ENCODE measurements at places on chromosomes 4 and X.

DNA sequence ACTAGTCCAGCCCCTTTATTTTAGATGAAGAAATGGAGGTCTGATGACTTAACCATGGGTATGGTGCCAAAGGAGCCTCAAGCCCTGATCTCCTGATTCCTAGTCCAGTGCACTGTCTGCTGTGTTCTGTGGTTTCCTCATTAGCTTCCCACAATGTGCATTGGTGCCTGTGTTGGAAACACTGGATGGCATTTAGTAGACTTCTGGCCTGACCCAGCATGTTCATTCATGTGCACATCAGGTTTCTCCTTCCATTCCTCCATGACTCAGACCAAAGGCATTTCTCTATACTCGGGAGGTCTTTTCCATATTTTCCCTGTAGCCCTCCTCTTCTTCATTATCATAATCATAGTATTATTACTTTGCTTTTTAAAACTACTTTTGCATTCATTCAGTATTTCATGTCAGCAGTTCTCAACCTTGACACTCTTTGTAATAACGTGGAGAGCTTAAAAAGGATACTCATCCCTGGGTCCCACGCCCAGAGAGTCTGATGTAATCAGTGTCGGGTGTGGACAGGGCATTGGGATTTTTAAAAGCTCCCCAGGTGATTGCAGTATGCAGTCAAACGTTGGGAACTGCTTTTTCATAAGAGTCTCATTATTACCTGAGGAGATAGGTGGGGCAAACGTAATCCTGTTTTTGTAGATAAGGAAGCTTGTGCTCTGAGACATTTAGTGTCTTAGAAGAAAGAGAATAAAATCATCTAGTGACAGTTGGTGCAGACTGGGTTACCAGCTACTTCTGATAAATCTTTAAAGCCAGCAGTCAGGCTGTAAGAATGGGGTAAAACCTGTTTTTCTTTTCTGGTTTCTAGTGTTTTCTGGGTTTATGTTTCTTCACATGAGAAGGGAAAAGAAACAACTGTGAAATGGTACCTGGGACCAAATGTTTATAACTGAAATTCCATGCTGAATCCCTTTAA, 40.9 kb upstream of the XK start:
- no peak for DNase-seq

DNA sequence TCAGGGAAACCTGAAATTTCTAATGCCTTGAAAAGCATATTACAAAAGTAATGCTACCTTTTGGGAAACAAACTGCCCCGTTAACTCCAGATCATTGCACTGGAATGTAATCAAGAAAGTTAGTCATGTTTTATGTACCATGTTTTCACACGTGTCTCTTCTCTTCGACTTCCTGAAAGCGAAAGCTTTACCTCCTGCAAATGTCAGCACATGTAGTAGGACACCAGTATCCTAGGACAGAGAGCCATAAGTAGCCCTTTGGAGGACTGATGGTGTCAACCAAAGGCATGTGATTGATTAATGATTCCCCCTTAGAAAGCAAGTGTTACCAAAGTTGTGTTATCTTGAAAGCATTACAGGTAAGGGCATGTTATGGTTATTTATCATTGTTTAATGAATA, 8.8 kb upstream of the MND1 start:
- no peak for DNase-seq

DNA sequence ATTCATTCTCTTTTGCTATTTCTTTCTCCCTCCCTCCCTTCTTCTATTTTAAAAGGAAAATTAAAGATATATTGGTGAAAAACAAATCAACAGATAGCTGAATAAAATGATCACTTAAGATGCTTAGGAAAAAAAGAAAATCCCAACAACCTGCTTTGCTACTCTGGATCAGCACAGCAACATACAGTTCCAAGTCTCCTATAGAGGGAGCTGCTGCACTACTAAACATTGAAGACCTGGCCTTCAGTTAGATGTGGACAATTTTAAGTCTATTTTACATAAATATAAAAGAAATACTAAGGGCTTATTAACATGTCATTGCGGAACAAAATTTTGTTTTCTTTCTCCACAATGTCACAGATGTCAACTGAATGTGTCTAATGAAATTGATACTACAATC, 226.4 kb downstream of the MAGEB5 start:
- no peak for DNase-seq

DNA sequence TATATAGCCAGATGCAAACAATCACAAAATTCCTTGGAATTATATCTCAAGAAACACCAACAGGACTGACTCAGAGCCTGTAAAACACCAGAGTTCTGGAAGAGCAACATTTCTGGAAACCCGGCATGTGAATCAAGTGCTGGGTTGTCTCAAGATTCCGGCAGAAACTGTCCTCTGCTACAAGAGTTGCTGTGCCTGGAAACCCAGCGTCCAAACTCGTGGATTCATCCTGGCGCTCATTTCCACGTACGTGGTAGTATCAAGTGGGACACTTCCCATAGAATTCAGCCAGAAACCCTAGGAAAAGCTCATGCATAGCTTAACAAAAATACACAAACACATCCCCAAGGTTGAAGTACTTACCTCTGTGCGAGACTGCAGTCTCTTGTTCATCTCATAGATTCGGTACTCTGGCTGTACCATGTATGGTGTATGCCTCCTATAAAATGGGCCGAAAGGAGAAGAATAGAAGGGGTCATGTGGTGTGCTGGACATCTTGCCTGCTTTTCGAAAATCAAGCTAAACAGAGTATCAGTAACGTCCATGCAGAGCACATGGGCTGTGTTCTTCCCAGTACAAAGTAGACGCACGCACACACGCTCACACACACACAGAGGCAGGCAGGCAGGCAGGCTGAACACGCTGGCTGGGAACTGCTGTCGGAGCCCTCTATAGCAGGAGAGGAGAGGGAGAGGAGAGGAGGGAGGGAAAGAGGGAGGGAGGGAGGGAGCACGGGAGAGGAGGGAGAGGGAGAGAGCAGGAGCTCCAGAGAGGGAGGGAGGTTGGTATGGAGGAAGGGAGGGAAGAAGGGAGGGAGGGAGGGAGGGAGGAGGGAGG, at the start of gene LDB2:
Gene LDB2, minus strand, starts transcription at position 655 of the 837 bp plus-strand sequence.
- DNase-seq: peak; percentile 59

DNA sequence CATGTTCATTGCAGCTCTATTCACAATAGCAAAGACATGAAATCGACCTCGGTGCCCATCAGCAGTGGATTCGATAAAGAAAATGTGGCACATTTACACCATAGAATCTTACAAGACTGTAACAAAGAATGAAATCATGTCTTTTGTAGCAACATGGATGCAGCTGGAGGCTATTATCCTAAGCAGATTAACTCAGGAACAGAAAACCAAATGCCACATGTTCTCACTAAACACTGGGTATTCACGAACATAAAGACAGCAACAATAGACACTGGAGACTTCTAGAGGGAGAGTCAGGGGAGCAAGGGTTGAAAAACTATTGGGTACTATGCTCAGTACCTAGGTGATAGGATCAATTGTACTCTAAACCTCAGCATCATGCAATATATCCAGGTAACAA, 180.5 kb downstream of the PPP1R2C start:
- no peak for DNase-seq

- DNase-seq: peak; percentile 50
Observed at GRCh38 chr4:181966104-181966551, 277.1 kb upstream of the TENM3 start.

DNA sequence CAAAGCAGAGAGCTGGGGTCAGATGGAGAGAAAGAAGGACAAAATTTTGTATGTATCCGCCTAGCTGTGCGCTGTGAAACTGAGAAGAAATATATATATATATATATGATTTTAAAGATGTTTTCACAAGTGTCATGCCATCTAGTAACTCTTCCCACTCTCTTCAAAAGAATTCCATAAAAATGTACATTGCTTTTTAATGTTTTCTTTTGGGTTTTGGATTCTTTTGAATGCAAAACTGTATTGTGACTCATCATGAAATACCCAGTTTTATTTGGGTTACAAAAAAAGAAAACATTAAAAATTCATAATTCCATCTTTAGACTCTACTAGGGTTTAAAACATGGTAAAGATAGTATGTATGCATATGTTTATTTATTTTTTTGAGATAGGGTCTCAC, 34.3 kb upstream of the IGFBP7 start:
- DNase-seq: no peak

GRCh38 chrX:78333521-78333920, 6.1 kb upstream of the CYSLTR1 start:
- DNase-seq: no peak

- no peak for DNase-seq
Observed at GRCh38 chrX:23773601-23774175, 9.3 kb upstream of the SAT1 start.

DNA sequence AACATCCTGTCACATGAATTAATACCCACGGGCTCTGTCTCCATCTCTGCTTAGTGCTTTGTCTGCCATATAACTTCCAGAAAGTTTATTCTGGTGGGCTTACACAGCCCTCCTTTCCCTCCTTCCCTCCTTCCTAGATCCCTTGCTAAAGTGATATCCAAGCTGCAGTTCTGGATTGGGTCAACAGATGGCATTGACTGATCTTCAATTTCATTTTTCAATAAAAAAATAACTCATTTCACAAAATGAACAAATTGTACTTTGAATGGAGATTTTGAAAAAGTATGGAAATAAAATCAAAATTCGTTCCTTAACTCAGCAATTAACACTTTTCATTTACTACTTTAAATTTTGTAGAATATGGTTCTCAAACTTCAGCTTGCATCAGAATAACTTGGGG, 94.9 kb downstream of the NXF2 start:
- peak; percentile 1 for DNase-seq

DNA sequence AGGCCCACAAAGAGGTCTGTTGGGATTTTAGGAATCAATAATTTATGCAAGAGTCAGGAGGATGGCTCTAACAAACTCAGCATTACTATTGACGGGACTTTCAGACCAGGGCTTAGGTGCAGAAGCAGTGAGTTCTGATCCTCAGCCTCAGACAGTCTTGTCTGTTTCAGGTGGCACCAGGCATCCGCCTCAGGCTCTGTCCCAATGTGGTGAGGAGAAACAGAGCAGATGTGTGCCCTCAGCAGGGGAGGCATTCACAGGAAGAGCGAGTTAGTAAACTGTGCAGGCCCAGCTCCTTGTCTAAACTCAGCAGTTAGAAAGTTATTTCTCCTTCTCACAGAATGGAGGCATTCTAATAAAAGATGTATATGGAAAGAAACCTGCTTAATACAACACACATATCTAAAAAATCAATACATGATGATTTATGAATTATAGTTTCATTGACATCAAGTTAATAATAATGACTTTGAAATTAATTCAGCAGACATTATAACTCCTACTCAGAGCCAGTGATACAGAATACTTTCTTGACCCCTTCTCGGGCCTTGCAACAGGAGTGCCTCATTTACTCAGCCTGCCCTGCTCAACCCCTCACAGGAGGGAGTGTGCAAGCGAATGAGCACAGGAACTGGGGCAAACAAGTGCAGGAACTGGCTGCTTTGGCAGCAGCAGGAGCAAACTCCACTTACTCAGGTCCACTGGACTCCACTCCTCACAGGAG, 202.8 kb upstream of the SMIM31 start:
- no peak for DNase-seq

- DNase-seq: peak; percentile 60
Observed at GRCh38 chrX:129833153-129833990, 10.3 kb downstream of the ZDHHC9 start.

- no peak for DNase-seq
Observed at GRCh38 chr4:11271263-11271662, 157.4 kb downstream of the HS3ST1 start.

GRCh38 chr4:864456-865120, 38.7 kb upstream of the CPLX1 start:
- no peak for DNase-seq

DNA sequence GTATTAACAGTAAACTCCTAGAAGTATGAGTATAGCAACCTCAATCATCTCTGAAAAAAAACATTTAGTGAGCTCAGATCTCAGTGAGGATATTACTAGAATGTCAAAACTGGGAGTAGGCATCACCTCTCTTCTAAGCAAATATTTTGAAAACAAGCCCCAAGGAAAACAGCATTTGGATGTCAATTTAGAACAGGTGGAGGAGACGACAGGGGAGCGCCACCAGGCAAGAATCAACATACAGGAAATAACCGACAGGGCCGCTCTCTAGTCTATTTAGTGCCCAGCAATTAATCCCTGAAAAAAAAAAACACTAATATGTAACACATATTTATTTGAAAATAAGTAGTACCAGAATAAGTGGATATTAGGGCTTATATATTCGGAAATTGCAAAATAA, 940.3 kb upstream of the ADGRL3 start:
- DNase-seq: no peak

- peak; percentile 52 for DNase-seq
Observed at GRCh38 chr4:123037804-123038203, 115.4 kb upstream of the NUDT6 start.

DNA sequence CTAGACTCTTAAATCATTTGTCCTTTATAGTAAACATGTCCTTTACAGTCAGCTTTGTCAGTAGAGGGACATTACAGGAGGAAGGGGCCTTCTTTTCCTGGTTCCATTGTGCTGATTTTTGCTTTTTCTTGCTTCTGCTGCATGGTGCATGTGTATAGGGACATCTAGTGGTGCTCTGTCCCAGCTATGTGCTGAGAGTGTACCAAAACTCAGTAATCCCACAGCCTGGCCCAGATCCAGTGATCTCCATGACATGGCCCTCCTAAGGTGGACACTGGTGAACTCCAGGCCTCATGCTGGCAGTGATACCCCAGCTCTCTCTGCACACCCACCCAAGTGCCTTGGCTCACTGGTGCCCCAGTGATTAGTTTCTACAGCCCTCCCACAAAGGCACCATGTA, 45.2 kb downstream of the MAGEB17 start:
- DNase-seq: no peak

DNA sequence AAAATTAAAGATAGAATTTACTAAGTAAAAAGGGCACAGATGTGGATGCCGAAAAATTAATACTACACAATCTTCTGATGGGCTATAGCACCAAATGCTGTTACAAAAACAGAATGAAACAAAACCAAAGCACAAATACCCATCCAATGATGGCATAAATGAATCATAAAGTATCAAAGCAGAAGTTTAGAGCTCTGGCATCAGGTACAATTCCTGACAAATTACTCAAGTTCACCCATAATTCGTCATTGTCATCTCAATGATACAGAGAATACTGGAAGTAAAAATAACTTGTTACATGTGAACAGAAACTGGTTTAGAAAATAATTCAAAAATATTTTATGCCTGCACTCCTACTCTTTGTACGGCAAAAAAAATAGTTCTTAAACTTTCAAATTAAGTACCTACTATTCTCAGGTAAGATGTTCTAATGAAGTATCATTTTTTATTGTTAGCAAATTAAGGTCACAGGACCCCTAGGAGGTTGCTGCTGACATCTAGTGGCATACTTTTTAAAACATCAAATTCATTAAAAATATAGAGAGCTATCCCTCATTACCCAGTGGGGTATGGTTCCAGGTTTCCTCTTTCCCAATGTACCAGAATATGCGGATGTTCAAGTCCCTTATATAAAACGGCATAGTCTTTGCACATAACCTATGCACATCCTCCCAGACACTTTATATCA, 126.1 kb downstream of the INPP4B start:
- peak; percentile 21 for DNase-seq

DNA sequence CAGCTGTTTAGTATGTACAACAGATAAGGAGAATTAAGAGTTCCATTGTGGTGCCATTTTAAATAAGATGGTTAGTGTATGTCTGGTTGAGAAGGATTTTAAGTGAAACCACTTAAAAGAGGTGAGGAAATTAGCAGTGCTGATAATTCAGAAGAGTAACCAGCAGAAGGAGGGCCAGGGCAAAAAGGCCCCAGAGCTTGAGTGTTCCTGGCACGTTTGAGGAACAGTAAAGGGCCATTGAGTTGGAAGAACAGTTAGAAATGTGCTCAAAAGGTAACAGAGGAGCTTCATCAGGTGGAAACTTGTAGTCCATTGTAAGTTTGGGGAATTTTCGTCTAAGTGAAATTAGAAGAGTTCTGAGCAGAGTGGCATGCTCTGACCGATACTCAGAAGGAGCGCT, 606.2 kb upstream of the ZFP42 start:
- DNase-seq: no peak

- no peak for DNase-seq
Observed at GRCh38 chrX:47814851-47815250, 21.9 kb upstream of the ZNF81 start.
